ENCODE measurements at places on chromosomes 3 and 15.

DNA sequence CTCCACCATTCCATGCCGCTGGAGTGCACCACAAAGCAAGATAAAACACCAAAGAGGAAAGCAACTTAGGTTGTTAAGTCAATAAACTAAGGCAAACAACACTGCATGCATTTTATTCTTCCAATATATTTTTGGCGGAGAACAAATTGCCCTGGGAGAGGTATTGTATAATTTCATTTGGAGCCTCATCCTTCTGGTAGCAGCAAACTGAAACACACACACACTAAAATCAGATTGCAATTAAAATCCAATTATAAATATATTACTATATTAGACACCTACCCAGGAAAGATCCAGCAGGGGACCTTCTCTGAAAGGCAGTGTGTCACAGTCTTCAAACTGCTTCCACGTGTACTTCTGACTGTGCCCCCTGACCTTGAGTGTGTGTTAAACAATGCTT, 102.3 kb downstream of the RORA start:
- DNase-seq: no peak

GRCh38 chr3:161016417-161017313, 88.5 kb downstream of the B3GALNT1 start:
- DNase-seq: no peak

- no peak for DNase-seq
Measured at GRCh38 chr3:77254967-77255831, 215.3 kb downstream of the ROBO2 start.

DNA sequence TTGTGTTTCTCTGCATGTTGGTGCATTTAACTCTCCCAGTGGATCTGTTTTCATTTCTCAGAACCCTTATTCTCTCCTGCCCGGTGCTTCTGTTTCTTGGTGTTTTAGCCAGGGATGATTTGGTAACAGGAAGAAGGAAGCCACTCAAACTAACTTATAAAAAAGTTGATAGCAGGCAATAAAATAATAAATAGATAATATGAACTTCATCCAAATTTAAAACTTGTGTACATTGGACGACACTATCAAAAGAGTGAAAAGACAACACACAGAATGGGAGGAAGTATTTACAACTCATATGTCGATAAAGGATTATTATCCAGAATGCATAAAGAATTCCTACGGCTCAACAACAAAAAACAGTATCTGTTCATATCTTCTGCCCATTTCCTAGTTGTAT, 37.3 kb upstream of the CHRNA7 start:
- DNase-seq: no peak

DNA sequence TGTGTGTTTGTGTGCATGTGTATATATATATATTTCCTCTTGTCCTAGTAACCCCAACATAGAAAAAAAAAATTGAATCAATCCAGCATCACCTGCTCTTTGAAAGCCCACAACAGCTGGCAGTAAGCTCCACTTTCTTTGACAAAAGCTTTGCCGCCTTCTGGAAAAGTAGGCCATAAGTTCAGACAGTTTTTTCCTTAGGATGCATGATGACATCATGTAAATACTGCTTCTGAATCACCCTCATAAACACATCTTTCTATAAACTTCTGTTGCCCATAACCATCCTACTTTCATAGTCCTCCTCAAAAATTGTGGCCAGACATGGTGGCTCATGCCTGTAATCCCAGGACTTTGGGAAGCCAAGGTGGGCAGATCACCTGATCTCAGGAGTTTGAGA, 67.4 kb downstream of the CSNK1G1 start:
- DNase-seq: no peak

DNA sequence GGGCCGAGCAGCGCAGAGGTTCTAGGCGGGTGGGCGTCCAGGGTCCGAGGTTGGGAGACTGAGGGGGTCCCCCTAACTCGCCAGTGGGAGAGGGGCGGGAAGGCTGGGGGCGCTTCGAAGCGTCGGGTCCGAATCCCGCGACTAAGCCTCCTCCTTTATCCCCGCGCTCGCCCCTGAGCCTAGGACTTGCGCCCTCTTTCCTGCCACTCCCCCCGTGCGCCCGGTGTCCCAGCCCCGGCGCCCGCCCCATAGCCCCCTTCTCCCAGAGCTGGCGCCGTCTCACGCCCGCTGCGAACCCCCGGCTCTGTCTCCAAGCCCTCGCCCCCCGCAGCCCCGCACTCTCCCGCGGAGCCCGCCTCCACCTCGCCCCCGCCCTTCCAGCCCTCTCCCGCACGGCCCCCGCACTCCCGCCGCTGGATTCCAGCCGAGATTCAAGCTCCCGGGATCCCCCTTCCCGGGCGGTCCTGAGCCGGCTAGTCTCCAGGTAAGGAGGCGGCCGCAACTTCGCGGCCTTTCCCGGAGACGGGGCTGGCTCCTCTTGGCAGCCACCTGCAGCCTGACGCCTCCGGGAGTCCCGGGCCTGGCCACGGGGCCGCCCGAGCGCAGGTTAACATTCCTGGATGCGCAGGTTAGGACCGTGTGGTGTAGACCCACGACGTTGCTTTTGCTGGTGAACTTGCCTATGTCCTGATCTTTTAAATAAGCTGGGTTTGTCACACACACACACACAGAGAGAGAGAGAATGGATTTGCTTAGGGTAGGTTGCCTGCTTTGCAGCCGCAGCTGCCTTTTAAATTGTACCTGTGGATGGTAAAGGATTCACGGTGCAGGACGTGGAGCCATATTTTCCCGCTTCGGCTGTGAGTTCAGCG, 563 bp downstream of the PXYLP1 start:
- DNase-seq: no peak

DNA sequence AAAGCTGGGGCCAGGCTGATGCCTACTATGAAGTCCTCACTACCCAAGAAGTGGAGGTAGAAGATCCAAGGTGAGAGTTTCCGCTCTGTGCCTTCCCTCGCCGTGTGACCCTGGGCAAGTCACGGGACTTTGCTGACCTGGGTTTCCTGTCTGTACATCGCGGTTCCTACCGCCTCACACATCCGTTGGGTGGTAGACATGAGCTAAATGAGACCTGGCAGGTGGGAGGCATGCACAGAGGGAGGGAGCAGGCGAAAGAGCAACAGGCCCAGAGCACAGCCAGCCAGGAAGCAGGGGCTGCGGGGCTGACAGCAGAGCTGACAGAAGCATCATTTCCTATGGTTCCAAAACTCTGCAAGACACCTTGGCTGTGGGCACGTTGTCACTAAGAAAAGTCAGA, 157.3 kb upstream of the BHLHE40 start:
- DNase-seq: no peak

DNA sequence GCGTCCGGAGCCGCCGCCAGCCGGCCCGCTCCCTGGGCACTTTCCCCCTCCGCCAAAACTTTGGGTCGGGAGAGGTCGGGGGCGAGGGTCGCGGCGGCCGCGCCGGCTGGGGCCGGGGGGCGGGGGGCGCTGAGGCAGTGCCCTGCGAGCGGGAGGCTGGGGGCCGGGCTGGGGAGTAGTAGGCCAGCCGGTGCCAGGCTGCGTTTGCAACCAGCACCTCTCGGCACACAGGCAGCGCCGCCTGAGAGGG, 452 bp downstream of the BBX start:
- peak; percentile 58 for DNase-seq

GRCh38 chr15:34223904-34224596, 766 bp upstream of the EMC4 start:
- DNase-seq: no peak

DNA sequence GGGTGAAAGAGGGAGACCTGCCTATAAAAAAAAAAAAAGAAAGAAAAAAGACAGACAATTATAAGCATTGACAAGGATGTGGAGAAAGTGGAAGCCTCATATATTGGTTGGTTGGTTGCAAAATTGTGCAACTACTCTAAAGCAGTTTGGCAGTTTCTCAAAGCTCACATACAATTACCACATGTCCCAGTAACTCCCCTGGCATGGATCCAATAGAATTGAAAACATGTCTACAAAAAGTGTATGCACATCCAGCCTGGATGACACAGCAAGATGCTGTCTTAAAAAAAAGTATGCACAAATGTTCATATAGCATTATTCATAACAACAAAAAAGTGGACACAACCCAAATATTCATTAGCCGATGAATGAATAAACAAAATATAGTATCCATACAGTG, 19.5 kb downstream of the SETMAR start:
- DNase-seq: no peak

DNA sequence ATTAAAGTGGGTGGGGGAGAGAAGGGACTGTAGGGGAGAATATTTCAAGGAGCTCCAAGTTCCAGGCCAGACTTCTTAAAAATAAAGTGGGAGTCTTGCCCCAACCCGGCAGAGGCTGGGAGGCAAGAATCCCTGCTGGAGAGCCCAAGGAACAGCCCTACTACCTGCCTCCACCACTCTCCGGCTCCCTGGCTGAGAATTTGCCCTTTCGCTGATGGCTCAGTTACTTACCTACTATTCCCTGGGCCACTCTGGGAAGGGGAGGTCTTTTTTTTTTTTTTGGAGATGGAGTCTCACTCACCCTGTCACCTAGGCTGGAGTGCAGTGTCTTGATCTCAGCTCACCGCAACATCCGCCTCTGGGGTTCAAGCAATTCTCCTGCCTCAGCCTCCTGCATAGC, 15.5 kb downstream of the MYL3 start:
- DNase-seq: no peak

DNA sequence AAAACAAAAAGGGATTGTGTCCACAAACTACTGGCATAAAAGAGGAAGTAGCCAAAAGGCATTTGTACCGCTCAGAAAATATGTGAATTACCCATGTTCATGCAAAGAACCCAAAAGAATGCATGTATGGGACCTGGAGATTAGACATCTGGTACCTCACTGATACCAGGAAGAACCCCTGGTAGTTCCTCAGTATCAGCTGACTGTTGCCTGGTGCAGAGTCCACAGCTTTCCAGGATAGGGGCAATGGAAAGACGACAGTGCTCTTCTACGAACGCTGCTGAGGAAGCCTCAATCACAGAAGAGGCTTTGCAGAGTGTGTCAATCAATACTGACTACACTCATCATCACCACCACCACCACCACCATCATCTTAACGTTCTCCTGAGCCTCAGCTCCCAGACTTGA, 63.3 kb downstream of the ATP8B4 start:
- DNase-seq: no peak

DNA sequence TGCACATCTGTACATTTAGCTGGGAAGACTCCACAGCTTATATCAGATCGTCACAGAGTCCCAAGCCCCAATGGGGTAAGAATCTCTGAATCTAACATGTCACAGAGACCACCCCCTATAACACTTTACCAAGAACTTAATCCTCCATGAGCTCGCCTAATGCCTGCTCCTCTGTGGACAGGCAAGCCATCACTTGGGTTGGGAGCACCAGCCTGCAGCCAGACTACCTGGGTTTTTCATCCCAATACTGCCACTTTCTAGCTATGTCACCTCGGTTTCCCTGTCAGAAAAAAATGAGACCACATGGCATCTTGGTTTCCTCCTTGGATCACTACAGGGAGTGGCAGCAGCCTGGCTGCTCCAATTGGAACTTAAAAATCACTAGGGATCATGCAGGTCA, 277.9 kb upstream of the TLE3 start:
- no peak for DNase-seq

- no peak for DNase-seq
Measured at GRCh38 chr3:24043168-24043567, 98.1 kb downstream of the NR1D2 start.

GRCh38 chr3:126441256-126441880, 34.3 kb downstream of the ZXDC start:
- no peak for DNase-seq

DNA sequence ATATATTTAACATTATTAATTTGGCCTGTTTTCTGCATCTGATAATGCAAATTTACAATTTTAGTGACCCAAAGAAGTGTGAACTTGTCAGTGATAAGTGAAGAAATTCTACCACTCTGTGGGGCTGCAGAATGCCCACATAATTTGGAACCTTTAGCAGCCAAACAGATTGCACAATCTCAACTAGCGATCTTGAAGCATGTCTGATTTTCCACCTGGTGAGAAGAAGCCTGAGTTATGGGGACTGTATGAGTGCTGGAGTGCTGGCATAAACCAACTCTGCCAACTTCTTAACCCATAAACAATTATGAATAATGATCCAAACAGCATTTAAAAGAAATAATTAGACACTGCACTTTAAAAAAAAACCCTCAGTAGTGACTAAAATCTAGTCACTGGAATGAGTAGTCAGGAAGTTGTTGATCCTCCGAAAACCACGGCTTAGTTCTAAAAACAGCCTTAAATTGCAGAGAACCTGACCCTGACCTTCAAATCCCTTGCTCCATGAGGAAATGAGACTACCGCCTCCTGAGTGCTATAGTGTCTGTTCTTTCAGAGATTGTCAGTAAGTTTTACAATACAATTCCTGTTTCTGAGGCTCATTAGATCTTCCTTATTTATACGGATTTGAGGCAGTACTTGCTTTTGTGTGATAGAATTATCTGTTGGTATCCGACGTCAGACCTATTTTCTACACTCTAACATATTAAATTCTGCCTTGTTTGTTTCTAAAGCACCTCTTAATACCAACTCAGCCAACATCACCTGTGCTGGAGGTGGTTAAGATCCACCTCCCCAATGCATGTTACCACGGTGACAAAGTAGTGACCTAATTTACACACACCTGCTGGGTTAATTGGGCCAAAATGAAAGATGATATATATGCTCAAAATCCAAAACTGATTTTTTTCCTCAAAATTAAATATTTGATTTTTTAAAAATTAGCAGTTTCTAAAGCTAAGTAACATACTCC, 267.7 kb downstream of the ZBTB20 start:
- no peak for DNase-seq

- no peak for DNase-seq
Measured at GRCh38 chr15:73709686-73710085, 25.5 kb downstream of the CD276 start.

DNA sequence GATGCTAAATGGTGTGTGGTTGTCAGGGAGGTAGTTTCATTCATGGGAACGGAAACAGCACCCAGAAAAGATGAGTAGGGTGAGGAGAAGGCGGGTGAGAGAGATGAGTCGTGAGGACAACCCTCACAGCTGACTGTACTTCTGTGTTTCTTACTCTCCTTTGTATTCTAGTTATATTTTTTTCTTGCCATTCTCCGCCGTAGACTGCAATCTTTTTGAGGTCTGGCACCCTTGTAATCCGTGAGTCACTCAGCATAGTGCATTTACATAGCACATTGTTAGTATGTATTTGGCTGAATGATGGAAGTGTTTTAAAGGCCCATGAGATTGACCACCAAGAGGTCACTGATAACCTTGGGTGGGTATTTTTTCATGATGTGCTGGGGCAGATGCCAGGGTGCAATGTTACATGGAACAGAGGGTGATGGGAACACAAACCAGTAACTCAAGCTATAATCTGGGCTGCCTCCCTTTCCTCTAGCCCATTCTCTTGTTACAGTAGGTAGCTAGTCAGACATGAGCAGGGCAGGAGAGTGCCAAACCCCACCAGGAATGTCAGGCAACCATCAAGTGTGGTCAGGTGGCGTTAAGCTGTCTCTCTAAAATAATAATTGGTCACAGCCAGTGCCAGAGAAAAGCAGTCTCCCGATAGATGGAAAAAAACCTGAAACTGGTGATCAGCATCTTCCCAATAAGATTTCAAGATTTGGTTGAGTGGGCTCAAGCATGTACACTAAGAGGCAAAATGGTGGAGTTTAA, 18.8 kb upstream of the DGKG start:
- DNase-seq: no peak

DNA sequence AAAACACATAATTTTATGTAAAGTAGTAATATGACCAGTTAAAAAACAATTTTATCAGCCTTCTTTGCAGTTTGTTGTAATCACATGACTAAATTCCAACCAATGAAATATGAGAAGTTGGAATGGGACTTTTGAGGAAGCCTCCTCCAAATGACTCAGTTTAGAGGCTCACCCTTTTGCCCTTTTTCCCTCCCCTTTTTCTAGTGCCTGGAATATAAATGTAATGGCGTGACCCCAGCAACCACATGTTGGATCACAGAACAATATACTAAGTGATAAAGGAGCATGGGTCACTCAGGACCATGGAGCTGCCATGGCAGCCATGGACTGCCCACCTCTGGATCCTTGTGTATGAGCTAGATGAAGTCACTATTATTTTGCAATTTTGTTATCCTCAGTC, 48.8 kb upstream of the HEG1 start:
- no peak for DNase-seq
